ENCODE measurements at places on chromosomes 16 and 17. TPM values are rescaled to one million over a fixed set of nuclear protein-coding genes. Genes with fewer than 3 reads are reported as not detected.

GLIS2 gene
- total RNA-seq, result 17.2 TPM

CCL23 gene
- total RNA-seq, result not detected

CD300LG gene
- total RNA-seq, result 12.6 TPM

SERPINF2 gene
- 0.33 TPM for total RNA-seq

KRT14 gene
- not detected for total RNA-seq

GJC1 gene
- 18.8 TPM for total RNA-seq

SYT17 gene
- 0.49 TPM for total RNA-seq

MSLN gene
- 0.91 TPM for total RNA-seq

GRCh38 chr17:36879624-36880131, 57.6 kb upstream of the LHX1 start:
- no peak for DNase-seq

DNA sequence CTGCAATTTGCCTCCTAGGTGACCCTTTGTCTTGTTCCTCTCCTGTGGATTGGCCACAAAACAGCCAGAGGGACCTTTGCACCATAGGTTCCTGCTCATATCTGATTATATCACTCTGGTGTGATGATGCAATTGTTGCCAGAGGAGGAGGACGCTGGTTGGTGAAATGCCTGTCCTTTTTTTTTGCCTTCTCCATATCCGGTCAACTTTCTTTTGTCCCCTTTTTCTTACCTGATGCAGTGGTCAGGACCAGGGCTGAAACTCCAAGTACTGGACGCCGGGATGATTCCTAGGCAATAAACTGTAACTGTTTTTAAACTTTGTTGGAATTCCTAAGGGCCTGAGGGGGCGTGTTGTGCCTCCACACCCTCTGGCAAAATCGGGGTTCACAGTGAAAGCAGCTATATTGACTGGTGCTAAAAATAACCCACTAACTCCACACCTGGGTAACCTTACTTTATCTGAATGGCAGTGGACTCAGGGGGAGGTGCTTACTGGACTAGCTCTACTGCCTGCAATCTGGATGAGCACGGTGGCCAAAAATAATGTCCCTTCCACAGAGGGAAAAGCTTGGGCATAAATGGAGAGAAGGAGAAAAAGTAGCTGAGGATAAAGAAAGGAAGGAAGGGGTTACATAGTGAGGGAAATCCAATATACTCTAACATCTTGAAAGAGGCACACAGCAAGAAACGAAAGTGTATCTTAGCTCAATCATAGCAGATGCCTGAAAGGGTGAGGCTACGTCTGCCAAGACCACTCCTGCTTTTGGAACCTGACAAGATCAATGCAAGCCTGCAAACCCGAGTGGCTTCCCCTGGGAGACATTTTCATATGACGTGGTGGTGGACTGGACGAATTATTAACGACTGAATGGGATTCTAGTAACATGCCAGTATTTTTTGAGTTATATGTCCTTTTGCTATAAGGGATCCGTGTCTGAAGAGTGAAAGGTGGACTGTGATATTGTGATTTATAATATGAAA, 28.4 kb upstream of the ZNF423 start:
- no peak for DNase-seq

DNA sequence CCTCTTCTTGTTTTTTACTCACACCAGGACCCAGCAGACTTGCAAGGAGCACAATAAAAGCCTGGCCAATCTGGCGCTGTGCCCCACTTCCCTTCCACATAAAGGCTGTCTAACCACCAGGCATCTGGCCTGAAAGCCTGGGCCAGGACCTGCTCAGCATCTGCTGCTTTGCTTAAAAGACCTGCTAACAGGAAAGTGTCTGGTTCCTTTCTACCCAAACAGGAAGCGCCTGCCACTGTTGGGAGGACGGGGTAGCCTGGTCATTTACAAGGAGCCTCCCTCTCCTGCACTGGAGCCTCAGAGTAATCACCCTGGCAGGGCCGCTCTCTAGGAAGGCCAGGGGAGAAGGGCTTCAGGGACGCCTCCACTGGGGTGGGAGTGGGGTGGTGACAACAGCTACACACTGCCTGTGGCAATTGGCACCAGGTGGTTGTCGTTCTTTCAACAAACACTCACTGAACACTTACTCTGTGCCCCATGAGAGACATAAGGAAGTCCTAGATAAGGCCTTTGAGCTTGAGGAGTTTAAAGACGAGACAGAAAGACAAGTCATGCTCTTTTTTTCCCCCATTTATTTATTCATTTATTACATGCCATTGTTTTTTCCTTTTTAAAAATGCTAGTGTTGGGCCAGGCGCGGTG, 6.3 kb upstream of the MMP28 start:
- DNase-seq, result peak; percentile 82

GRCh38 chr16:50674831-50675230, 6.3 kb downstream of the SNX20 start:
- DNase-seq, result no peak

DNA sequence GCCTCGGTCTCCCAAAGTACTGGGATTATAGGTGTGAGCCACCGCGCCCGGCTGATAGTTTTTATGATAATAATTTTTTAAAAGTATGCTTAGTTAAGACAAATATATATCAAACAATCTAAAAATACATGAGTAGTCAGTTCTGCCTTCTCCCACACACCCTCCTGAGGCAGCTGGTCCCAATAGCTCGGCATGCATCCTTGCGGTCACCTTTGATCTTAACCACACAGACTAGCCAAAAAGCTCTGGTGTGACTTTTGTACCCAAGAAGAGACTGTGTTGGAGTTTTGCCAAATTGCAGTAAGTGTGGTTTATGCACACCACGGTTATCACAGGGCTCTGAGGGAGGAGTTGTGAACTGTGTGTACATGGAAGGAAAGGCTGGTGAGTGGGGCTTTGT, 25.6 kb downstream of the ATP6V0A1 start:
- DNase-seq, result no peak

GRCh38 chr17:36049643-36050042, 14.4 kb upstream of the CCL18 start:
- no peak for DNase-seq

- DNase-seq, result no peak
Measured at GRCh38 chr16:71493213-71493612, 4.1 kb upstream of the ZNF19 start.

DNA sequence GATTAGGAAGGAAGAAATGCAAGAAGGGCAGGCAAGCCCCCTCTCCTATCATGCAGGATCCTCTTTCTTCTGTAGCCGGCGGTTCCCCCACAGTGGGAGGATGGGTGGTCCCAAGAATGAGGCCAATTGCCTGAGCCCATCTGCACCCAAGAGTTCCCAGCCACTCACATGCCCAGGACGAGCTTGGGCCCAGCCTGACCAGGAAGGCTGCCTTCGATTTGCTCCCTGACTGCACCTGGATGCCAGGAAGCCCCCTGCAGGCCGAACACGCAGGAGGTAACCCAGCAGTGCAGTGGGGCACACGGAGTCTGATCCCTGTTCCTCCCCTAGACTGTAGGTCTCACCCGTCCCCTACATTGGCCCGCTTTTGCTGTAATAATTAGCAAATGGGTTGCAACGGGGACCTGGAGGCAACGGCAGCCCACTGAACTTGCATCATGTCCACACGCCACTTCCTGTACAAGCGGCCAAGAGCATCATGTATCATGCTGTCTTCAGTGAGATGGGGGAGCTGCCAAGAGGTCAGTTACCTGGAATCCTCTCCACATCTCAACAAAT, 67.5 kb downstream of the AMFR start:
- peak; percentile 15 for DNase-seq

DNA sequence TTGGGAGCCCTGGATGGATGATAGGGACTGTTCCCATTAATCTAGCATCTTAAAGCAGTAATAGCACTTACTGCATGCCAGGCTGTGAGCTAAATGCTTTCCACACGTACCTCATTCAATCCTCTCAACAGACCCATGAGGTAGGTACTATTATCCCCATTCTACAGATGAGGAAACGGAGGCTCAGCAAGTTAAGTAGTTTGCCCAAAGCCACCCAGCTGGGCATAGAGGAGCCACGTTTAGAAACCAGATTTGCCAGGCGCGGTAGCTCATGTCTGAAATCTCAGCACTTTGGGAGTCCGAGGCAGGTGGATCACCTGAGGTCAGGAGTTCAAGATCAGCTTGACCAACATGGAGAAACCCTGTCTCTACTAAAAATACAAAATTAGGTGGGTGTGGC, 2.0 kb upstream of the RAI1 start:
- DNase-seq, result no peak

DNA sequence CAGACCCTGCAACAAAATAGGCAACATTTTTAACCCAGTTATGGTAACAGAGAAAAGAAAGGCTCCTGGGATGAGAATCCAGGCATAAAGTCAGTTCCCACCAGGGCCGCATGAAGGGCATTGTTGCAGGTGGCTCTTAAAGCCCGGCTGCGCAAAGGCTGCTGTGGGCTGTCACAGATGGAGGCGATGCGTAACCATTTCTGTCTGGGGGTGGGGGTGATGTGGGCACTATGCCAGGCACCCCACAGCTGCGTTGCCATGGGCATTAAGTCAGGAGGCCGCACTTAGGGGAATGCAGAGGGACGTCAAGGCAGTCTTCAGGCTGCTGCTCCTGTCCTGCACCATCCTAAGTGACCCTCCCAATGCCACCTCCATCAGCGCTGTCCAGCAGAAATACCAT, 228.4 kb downstream of the CPPED1 start:
- DNase-seq, result no peak

DNA sequence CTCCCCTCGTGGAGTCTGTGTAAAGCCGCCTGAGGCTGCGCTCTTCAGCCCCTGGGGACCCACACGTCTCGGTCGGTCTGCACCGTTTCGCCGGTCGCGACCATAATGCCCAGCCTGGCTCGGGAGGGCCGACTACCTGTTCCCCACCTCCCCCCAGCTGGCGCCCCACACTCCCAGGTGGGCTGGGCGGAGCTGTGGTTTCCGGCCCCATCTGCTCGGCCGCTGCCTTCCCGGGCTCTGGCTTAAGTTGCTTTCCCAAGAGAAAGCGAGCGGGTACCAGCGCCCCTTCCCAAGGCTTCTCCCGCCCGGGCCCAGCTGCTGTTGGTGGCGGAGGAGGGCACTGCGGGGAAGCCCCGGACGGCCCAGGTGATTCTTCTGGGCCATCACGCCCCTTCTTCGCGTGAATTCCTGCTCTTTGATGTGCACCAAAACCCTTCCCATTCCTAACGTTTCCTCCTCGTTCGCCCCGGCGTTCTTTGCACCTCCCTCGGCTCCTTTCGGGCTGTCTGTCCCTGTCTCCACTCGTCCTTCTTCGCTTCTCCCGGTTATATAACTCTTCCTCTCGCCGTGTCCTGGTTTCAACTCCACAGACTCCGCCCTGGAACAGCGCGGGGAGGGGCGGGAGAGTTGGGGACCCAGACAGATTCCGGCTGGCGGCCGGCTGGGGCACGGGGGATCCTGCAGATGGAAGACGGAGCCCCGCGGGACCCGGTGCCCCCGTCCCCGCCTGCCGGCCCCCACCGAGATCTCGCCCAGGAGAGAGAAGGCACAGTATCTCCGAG, 2.0 kb downstream of the KDM6B start:
- peak; percentile 84 for DNase-seq

- no peak for DNase-seq
Measured at GRCh38 chr16:55622272-55622671, 33.5 kb upstream of the SLC6A2 start.

Measured in left ventricle myocardium inferior (tissue), 1 donor.